SK-N-MC (cell line): ENCODE measurements at places on chromosomes 2 and 18.

GRCh38 chr2:67898595-67898994 is 164.2 kb downstream of the C1D start:
- no peak for DNase-seq

DNA sequence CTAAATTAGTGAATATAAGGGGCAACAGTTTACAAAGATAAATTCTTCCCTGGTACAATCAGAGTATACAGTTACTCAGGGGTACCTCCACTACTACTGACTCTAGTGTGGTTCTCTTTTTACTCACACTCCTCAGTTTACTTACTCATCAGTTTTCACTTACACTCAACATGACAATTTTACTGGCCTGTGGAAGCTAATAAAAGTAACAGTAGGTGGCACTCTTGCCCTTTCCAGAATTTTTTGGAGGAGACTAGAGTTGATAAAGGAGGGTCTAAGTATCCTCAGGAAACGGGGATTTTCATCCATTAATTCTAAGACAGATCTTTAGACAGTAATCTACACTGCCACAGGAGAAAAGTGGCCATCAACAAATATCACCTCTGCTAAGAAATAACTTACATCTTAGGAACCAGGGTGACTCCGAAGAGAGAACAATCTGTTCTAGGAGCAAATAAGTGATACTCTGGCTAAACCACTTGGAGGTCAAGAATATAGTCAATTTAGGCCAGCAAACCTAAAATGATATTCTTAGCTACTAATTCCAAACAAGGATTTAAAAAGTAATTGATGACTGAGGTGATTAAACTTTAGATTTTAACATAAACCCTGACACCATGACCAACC is 61.3 kb downstream of the ATL2 start:
- no peak for DNase-seq

GRCh38 chr2:99977966-99978365 is 164.4 kb downstream of the AFF3 start:
- DNase-seq, result no peak

- no peak for DNase-seq
These were observed 37.9 kb downstream of the YES1 start for GRCh38 chr18:773980-774624.

DNA sequence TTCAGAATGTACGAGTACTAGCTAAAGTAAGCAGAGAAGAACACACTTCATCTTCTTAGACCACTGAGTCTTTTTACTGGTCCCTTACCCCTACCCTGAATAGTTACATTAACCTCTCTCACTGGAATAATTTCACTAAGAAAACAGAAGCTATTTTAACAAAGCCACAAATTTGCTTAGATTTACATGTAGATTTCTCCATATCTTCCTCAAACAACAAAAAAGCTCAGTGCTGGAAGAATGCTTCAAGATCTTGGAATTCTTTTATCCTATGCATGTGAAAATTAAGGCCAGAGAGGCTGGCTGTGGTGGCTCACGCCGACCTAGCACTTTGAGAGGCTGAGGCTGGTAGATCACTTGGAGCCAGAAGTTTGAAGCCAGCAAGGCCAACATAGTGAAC is 35.2 kb downstream of the MOGAT1 start:
- DNase-seq, result no peak

DNA sequence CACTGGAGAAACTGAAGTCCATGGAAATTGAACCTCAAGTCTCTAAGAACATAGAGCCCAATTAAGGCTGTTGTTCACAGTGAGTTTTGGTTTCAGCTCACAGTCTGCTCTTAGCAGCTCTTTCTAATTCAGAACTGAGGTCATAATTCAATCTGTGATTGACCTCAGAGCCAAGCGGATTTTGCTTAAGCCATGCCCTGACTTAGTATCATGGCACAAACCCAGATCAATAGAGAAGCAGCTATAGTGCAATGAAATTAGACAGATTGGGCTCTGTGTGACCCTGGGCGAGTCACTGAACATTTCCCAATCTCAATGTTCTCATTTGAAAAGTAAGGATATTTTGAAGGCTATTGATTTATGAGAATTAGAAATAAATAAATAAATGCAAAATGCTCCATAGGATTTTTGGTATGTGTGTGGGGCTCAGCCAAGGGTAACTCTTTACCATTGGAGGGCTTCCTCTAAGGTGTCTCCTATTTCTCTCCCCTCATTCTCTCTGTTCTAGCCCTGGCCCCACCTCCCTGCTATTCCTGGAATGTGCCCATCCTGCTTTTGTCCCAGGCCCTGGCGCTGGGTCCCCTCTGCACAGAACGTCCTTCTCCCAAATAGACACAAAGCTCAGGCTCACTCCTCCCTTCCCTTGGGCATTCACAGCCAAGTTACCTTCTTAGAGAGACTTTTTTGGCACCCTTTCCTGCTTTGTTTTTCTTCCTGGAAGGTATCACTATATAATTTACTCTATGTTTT is 239.6 kb downstream of the LPIN1 start:
- no peak for DNase-seq

- DNase-seq, result no peak
These were observed 101.0 kb upstream of the RNF152 start for GRCh38 chr18:61993831-61994230.

DNA sequence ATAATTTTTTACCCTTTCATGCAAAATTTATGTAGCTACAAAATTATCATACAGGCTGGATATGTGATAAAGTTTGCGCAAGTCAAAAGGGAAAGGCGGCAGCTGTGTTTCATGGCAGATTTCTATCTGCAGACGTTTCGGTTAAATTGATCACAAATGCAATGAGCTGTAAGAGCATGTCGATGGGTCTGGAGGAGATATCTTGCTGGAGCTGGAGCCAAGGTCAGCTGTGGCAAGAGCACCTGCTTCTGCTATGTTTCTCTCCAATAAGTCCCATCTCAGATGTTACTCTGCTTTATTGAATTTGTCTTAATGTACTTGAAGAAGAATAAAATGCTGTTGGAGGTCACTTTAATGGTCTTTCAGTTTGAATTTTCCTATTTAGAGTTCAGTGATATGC is 749.7 kb downstream of the CNTNAP5 start:
- DNase-seq, result no peak

DNA sequence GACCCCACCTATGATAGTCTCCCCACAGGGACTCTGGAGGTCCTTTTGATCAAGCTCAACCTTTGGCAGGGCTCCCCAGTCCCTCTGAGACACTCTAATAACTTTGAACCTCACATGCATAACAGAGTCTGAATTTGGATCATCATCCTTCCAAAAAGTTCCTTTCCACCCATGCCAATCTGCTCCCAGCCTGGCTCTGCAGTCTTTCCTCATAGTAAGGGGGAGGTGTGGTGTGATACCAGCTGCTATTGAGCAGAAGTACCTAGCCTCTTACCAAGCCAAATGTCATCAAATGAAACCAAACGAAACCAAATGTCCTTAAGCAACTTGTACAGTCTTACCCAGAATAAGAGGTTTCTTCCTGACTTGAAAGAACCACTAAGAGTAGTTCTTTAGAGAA is 36.5 kb downstream of the DTNA start:
- no peak for DNase-seq

GRCh38 chr2:43699761-43700160 is 23.5 kb upstream of the C1GALT1C1L start:
- no peak for DNase-seq

DNA sequence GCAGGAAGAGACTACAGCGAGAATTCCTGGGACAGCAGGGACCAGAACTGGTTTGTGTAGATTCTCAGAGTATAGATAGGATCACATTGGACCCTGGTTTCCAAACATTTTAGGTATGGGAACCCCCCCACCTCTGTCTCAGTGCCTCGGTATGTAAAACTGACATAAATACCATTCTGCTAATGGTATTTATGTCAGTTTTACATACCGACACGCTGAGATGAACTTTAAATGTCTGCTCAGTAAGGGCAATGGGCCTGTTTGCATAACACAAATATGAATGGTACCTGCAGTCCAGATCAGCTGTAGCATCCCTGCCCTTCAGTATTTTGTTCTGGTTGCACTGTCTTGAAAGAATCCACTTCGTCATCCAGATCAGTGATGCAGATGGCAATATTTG is 73.2 kb downstream of the WDSUB1 start:
- DNase-seq, result no peak

- DNase-seq, result no peak
These were observed 165.5 kb upstream of the FAM98A start for GRCh38 chr2:33764551-33764950.

GRCh38 chr18:67211646-67212045 is 304.9 kb downstream of the DSEL start:
- DNase-seq, result no peak

GRCh38 chr18:1511619-1512311 is 607.1 kb downstream of the ADCYAP1 start:
- DNase-seq, result no peak

DNA sequence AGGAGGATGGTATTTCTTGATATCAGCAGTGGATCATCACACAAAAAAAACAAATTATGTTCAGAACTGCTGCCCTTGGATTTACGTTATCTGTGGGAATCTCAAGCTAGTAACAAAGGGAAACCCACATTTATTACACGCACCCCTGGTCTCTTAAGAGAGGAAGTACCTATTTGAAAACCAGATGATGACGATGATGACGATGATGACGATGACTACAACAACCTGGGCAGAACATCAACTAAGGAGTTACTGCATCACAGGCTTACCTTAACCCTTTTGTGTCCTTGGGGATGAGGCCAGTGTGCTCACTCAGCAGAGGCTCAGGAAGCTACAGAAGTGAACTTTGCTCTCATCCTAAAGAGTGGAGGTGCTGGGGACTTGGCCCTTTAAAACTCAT is 169.4 kb downstream of the FSHR start:
- DNase-seq, result no peak

DNA sequence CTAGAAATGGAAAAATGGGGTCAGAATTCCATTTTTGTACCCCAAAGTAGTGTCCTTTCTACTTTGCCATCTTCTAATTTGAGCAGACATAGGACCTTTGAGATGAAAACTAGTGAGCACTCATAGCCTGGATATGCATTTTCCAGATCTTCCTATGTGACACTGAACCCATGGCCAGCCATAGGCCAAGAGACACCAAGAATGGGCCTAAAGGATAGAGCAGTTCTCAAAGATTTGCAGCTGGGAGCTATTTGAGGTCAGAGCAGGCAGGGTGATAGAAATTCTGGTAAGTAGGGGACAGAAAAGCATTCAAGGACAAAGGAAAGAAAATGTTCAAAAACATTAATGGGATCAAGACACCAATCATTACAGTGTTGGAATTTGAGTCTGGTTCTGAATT is 332.8 kb downstream of the MYCN start:
- no peak for DNase-seq

DNA sequence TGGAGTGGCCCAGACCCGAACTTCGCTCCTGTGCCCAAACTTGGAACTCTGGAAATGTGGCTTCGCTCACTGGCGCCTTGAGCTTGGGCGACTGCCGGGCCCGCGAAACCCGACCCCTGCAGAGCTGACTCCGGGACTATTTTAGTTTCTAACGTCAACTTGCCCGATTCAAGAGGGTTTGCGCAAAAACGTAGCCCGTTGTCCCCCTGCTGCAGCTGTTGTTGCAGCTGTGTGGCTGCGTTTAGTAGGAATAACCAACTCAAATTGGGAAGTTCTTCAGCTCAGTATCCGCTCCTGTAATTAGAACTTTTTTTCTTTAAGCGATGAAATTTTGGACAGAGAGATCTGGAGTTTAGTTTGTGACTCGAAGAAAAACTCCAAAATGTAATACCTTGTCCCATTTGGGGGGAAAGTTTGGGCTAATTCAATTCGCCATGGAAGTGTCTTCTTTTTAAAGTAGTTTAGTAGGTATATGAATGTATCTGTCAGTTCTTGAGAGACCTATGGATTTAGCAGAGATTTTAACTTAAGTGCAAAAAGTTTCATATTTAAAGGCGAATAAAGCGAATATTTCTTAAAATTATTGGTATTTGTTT is 559 bp downstream of the MYL12A start:
- DNase-seq, result no peak

GRCh38 chr18:45745817-45746461 is 22.0 kb downstream of the SLC14A1 start:
- DNase-seq, result no peak

- no peak for DNase-seq
These were observed 29.8 kb upstream of the COBLL1 start for GRCh38 chr2:164871404-164871803.

DNA sequence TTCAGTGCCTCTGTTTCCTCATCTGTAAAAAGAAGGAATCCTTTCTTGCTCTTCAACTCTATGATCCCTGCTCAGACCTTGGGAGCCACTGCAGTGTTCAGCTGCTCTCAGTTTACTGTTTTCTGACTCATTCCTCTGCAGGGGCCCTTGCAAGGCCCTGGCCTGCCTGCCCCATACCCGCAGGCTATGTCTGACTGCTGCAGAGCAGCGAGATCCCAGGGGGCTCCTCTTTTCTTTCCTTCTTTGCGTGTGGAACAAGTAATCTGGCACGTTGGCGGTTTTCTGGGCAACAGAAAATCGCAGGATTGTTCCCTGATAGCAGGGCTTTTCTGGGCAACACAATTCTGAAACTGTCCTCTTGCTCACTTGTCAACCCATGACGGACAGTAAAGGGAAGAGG is 376.0 kb downstream of the DCC start:
- no peak for DNase-seq

DNA sequence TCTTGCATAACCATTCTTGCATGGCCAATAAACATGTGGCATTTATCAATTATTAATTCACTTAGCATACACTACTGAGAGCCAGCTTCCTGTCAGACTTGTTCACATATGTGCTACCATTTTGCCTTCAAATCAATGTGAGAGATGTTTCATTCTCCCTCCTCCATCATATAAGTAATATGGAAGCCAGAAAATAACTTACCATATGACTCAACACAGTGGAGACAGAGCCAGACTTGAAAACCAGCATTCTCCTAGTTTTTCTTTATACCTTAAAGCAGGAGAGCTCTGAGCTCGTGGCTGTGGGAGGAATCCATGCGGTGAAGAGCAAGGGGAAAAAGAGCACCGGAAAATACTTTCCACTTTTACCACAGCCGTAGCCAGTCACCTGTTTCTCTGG is 215.0 kb upstream of the LRATD1 start:
- DNase-seq, result no peak

DNA sequence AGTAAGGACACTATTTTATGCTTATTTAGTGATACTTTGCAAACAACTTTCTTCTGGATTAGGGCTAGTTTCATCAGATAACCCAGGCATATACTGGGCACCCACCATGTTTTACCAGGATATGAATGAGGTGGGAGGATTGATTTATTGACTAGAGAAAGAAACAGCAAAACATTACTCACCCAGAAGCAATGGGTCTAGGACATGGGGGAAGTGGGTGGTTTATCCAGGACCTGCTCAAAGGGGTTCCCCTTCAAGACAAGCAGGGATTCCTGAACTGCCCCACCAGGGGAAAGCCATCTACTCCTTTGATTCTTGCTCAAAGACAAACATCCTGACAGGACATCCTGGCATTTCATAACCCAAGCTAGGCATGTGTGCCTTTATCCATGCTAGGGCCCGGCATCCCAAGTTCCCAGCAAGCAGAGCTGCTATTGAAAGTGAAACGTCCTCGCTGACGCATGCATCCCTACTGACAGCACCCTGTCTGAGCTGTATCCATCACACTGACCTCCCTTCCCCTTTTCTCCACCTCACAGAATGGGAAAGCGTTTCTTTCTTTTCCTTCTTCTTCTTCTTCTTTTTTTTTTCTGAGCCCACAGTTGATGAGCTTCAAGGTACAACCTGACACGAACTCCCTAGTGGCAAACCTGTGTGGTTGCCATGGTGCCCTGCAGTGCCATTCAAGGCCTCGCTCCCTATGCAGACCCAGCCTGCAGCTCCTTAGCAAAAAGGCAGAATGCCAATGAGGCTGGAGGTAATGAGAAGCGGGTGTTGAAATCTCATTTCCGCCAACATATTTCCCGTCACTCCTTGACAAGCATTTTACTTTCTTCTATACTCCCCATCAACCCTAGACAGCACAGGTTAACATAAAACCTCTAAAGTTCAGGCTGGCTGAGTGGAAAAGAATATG is 70.5 kb downstream of the CLHC1 start:
- DNase-seq, result no peak
